ENCODE measurements at places on chromosomes 6 and 20.
A peak's percentile ranks its signal among the peaks of the same experiment; 100 is the strongest.

- no peak for DNase-seq
These were observed 384.6 kb downstream of the CDKAL1 start for GRCh38 chr6:20918868-20919267.

DNA sequence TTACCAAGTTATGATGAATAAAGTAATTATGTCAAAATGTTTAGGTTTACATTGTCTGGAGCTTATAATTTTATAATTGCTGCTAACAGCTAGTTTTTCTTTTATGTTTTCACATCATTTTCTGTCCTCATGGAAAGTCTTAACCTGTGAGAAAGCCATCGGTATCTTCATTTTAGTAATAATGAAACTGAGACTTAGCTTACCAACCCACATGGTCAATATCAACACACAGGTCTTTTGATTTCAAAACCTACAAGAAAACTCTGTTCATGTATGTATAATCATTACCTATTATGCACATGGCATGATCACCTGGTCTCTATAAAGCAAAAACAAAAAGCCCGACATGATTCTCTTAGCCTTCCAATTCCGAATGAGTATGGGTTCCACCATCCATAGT is 61.9 kb downstream of the KCNQ5 start:
- DNase-seq = no peak

DNA sequence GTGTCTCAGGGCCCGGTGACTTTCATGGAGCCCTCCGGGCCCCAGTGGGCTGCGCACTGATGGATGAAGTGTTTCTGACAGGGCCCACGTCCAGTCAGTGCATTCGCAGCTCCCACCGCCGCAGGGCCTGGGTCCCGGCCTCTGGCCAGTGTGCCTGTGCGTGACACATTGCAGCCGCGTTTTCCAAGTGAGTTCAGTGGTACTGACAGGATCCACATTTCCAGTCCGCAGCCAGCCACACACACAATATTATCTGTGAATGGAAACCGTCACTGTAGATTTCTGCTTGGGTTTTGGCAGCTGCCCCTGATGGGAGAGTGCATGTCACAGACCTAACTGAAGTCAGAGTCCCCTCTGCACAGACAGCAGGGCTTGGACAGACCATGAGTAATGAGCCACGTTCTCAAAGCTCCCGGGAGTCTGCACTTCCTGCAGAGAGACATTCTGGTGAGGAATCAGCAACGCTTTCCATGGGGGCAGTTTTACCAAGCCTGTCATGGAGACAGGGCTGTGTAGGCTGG is 171.4 kb downstream of the MYLK4 start:
- DNase-seq = no peak

DNA sequence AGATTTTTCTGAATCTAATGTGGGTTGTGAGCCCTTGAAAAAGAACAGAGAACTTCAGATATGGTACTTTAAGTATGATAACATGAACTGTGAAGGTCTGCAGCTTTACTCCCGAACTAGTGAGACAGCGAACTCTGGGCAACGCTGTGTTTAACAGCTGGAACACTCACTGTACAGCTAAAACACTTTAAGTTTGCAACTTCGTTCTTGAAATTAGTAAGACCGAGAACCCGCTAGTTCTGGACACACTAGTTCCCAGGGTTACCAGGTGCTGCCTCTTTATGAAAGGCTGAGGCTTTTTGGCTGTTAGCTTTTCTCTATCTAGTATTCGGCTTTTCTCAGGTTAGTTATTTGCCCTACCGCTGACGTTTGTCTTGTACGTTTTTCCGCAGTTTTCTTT is 52.9 kb downstream of the RIOK1 start:
- no peak for DNase-seq

- DNase-seq = no peak
These were observed 1.1 kb downstream of the CRIP3 start for GRCh38 chr6:43307451-43308100.

DNA sequence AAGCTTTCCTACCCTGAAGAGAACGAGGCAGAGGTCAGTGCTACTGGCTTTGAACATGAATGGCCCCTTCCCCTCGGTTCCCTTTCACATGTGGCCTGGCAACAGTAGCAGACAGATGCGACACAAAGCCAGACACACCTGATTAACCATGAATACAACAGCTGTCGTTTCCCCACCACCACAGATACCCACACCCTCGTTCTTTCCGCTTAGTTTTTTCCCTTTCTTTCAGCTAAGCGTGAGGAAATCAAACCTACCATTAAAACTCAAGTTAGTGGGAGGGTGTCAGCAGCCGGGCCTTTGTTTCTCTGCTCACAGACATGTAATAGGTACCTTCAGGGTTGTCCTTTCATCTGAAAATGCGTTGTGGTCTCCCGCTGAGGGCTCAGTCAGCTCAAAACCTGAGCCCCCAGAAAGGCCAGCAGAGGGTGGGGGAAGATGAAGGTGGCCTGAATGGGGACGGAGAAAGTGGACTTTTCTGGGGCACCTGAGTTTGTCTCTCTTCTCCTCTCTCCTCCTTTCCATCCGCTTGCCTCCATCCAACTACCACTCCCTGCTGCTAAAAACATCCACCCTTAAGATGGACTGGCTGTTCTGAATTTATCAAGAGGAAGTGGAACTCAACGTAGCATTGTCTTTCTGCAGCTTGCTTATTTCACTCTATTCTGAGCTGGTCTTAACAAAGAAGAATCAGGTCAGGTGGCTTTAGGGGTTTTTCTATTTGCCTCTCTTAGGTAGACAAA is 516.6 kb upstream of the JARID2 start:
- peak; percentile 26 for DNase-seq

DNA sequence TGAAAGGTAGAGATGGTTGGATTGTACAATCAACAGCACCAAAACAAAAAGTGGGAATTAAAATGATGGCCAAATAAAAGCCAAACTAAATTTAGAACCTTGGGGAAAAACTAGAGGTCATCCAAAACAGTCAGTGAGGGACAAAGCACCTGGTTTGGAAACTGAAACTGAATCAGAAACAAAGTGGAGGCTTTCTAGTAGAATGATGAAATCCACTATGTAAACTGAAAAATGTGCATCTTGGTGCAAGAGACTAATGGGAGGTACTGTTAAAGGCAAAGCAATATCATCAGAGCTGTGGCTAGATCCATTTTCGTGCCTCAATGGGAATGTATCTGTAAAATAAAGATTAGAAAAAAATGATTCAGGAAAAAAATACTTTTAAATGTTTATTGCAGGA is 380.0 kb upstream of the GJE1 start:
- no peak for DNase-seq

All from CD4-positive, alpha-beta T cell treated with Interleukin-17A for 4 hours (primary cell).